ENCODE measurements at places on chromosomes 16 and 17. TPM values are rescaled to one million over a fixed set of nuclear protein-coding genes. Genes with fewer than 3 reads are reported as not detected.

- H3K4me1 ChIP-seq = no peaks in the 10 kb centered on the region
- no peaks in the 10 kb centered on the region for H3K27me3 ChIP-seq
- no peak overlapping the region for H3K27ac ChIP-seq
- H3K4me3 ChIP-seq = no peak overlapping the region
- H3K36me3 ChIP-seq = peaks cover 53% of the 10 kb centered on the region
Measured at GRCh38 chr16:3776316-3776715, 59.0 kb upstream of the TRAP1 start.

DNA sequence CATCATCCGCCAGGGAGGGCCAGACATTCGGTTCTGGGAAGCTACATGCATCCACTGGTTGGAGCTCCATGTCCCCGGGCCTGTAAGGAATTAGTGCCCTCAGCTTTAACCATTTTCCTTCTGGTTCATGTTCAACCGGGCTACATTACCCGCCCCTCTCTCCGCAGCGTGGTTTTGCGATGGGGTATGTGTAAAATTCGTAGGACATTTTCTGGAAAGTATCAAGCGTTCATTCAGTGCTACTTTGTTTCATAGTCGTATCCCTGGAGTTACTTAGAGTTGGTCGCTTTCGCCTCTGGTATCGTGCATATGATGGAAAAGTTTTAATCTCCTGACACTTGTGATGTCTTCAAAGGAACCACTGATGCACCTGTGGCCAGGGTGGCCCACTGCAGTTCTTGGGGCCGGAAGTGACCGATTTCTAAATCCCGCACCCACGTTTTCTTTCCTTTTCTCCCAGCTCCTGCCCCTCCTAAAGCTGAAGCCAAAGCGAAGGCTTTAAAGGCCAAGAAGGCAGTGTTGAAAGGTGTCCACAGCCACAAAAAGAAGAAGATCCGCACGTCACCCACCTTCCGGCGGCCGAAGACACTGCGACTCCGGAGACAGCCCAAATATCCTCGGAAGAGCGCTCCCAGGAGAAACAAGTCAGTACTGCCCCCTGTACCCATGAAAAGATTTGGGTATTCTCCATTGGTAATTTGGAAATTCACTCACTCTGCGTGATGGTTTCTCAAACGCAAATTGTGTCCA is 637 bp downstream of the RPL23A start:
- peak overlapping the region; percentile 88 for H3K4me3 ChIP-seq
- peaks cover 21% of the 10 kb centered on the region for H3K4me1 ChIP-seq
- peaks cover 21% of the 10 kb centered on the region for H3K36me3 ChIP-seq
- no peaks in the 10 kb centered on the region for H3K27me3 ChIP-seq
- peak overlapping the region; percentile 90 for H3K27ac ChIP-seq
- no peak for DNase-seq

DNA sequence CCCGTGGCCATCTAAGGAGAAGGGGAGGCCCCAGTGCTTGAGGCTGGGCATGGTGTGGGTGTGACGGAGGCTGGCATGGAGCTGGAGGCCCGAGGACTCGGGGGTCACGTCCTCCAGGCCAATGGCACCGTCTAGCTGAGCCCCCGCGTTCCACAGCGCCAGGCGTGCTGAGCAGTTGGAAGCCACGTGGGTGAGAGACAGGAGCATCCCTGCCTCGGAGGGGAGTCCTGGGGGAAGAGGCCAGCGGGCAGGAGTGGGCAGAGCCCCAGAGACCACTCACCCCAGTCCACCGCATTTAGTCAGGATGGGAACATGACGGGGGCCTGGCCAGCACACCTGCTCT is 78.8 kb downstream of the RMI2 start:
- H3K4me3 ChIP-seq = no peak overlapping the region
- no peaks in the 10 kb centered on the region for H3K36me3 ChIP-seq
- no peaks in the 10 kb centered on the region for H3K4me1 ChIP-seq
- H3K27ac ChIP-seq = no peak overlapping the region
- no peaks in the 10 kb centered on the region for H3K27me3 ChIP-seq

TBC1D3I gene
- not detected for total RNA-seq

KCNH6 gene
- 0.06 TPM for total RNA-seq

PLCD3 gene
- total RNA-seq = 66.3 TPM

DNA sequence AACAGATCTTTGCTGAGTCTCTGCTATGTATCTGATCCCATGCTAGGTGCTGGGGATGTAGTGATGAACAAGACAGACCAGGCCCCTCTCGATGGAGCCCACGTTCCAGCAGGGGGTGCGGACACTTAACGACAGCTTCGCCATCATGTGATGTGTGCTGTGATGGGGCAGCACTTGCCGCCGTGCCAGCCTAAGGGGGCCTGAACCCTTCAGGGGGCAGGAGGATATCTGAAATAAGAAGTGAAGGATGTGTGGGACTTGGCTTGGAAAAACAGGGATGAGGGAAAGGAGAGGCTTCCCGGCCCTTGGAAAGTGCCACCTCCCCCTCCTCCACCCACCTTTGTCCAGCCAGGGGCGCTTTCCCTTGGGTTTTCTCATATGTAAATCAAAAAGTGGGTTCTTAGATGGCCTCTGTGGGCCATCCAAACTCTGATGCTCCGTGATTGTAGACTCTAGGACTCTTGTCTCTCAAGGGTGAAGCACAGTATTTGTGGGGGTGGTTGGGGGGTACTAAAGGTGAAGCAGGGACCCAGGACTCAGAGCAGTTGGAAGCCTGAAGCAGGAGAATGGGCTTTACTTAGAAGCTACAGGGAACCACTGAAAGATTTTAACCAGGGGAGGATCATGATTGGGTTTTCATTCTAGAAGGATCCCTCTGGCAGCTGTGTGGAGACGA is 4.0 kb upstream of the DLX3 start:
- H3K36me3 ChIP-seq = no peaks in the 10 kb centered on the region
- no peak for DNase-seq
- no peak overlapping the region for H3K27ac ChIP-seq
- peaks cover 3% of the 10 kb centered on the region for H3K4me1 ChIP-seq
- no peak overlapping the region for H3K4me3 ChIP-seq

DNA sequence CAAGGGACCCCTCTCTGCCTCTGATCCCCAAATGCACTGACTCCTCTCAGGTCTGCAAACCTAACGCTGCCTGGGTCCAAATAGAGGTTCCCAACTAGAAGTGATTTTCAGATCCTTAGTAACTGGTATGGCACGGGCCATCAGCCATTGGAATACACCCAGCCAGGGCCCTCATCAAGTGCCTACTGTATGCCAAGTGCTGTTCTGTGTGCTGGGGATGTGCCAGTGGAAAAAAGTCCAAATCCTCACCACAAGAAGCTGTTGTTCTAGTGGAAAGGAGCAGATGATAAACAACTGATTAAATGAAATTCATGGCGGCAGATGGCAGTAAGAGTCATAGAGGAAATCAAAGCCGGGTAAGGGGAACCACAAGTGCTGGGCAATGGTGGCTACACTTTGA is 57.2 kb upstream of the MED9 start:
- no peaks in the 10 kb centered on the region for H3K4me1 ChIP-seq
- no peaks in the 10 kb centered on the region for H3K27me3 ChIP-seq
- no peak for DNase-seq
- H3K4me3 ChIP-seq = no peak overlapping the region
- no peaks in the 10 kb centered on the region for H3K36me3 ChIP-seq

TBC1D3H gene
- total RNA-seq = not detected

DNA sequence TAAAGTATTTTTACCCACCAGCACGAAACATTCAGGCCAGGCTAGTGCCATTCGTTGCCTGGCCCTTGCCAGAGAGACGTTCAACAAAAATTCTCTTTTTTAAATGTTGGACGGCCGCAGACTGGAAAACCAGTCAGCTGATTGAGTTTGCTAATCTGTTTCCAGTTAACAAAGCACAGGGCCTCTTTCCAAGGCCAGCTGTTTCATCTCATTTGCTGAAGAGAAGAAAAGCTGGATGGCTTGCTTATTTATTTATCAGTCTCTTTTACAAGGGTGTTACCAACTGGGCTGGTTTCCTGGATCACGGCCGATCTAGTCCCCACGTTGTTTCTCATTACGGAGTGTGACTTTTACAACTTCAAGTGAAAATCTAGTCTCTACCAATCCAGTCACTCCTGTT is 418.7 kb upstream of the DYNLRB2 start:
- H3K4me1 ChIP-seq = no peaks in the 10 kb centered on the region
- peaks cover 22% of the 10 kb centered on the region for H3K27me3 ChIP-seq
- H3K36me3 ChIP-seq = no peaks in the 10 kb centered on the region
- no peak overlapping the region for H3K4me3 ChIP-seq
- DNase-seq = peak; percentile 57
- H3K27ac ChIP-seq = no peak overlapping the region

DNA sequence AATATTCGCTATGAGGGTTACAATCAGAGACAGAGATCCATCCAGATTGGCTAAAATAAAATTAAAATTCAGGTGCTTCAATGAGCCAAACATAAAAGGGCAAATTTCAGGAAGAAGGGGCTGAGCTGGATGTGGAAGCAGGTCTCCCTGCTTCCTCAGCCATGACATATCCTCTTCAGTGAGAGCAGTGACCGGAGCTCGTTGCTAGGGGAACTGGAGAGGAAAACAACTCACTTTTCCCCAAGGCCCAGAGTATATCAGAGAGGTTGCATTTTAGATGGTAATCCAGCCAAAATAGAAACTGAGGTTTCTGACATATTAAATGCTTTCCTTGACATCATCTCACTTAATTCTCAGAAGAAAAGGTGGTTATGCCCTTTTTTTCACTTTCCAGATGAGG is 503.5 kb downstream of the HS3ST4 start:
- no peak overlapping the region for H3K27ac ChIP-seq
- H3K4me1 ChIP-seq = peaks cover 14% of the 10 kb centered on the region
- H3K27me3 ChIP-seq = no peaks in the 10 kb centered on the region
- DNase-seq = no peak
- H3K36me3 ChIP-seq = no peaks in the 10 kb centered on the region
- H3K4me3 ChIP-seq = no peak overlapping the region

DNA sequence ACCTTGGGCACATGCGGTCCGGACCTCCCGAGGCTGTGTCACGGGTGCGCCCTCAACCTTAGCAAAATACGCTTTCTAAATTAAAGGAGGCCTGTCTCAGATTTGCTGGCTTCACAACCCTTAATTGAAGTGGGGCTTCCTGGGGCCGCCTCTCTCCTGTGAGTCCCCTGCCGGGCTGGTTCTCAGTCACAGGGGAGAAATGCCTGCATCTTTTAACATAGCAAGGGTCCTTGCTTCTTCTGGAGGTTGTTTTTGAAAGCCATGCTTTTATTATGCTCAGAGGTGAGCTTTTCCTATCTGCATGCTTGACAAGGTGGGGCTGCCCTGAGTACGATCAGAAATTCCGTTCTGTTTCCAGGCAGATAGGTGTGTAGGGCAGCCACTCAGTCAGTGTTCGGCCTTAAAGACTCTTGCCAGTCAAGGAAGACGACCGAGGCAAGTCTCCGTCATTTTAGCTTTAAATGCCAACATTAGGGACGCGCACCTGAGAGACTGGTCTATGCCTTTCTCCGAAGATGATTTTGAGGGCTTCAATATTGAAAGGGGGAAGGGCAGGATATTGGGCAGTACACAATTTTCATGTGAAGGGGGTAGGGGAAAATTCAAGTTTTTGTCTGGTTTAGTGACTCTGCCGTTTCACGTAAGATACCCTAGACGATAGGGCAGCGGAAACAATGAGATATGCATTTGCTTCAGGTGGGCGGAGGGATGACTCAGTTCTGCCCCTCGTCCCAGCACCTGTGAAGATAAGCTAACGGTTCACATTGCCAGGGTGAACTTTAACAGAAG is 5.5 kb upstream of the SLC7A5 start:
- H3K27ac ChIP-seq = no peak overlapping the region
- no peaks in the 10 kb centered on the region for H3K36me3 ChIP-seq
- no peak overlapping the region for H3K4me3 ChIP-seq
- H3K27me3 ChIP-seq = no peaks in the 10 kb centered on the region
- H3K4me1 ChIP-seq = peaks cover 13% of the 10 kb centered on the region

GRCh38 chr17:45371414-45372324 is 54.8 kb upstream of the MAP3K14 start:
- no peaks in the 10 kb centered on the region for H3K27me3 ChIP-seq
- no peak overlapping the region for H3K4me3 ChIP-seq
- peak overlapping the region; percentile 78 for H3K27ac ChIP-seq
- H3K4me1 ChIP-seq = peaks cover 8% of the 10 kb centered on the region

DNA sequence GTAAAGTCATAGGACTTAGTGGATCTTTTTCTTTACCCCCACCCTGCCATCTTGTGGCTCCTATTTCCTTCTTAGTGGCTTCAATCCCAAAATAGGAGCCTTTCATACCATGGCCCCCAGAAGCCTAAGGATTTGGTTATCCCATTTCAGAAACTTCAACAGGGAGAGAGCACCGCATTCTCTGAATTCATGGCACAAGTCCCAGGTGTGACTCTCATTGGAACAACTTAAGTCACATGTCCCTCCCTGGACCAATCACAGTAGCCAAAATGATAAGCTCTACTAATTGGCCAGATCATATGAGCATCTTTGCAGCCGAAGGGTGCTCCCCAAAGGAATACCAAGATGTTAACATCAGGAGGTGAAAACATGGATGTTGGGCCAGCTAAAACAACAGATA is 43.2 kb downstream of the AXIN2 start:
- H3K4me1 ChIP-seq = peaks cover 6% of the 10 kb centered on the region
- no peak overlapping the region for H3K27ac ChIP-seq
- no peaks in the 10 kb centered on the region for H3K36me3 ChIP-seq
- no peak overlapping the region for H3K4me3 ChIP-seq
- DNase-seq = peak; percentile 38
- no peaks in the 10 kb centered on the region for H3K27me3 ChIP-seq

PPP1R27 gene
- not detected for total RNA-seq

GRCh38 chr16:3857189-3858043 is 23.1 kb downstream of the CREBBP start:
- H3K4me1 ChIP-seq = peaks cover 55% of the 10 kb centered on the region
- H3K4me3 ChIP-seq = no peak overlapping the region
- H3K27ac ChIP-seq = peak overlapping the region; percentile 40
- DNase-seq = peak; percentile 89
- no peaks in the 10 kb centered on the region for H3K27me3 ChIP-seq
- no peaks in the 10 kb centered on the region for H3K36me3 ChIP-seq

GRCh38 chr17:71649941-71650350 is 470.9 kb upstream of the SOX9 start:
- no peak for DNase-seq
- no peaks in the 10 kb centered on the region for H3K4me1 ChIP-seq
- no peaks in the 10 kb centered on the region for H3K36me3 ChIP-seq

MT4 gene
- not detected for total RNA-seq

- H3K4me1 ChIP-seq = peaks cover 5% of the 10 kb centered on the region
- no peaks in the 10 kb centered on the region for H3K27me3 ChIP-seq
- no peak overlapping the region for H3K27ac ChIP-seq
- DNase-seq = no peak
- no peaks in the 10 kb centered on the region for H3K36me3 ChIP-seq
- no peak overlapping the region for H3K4me3 ChIP-seq
Measured at GRCh38 chr17:75623386-75623785, 9.8 kb upstream of the SMIM5 start.

GUCY2D gene
- 1.1 TPM for total RNA-seq

DNA sequence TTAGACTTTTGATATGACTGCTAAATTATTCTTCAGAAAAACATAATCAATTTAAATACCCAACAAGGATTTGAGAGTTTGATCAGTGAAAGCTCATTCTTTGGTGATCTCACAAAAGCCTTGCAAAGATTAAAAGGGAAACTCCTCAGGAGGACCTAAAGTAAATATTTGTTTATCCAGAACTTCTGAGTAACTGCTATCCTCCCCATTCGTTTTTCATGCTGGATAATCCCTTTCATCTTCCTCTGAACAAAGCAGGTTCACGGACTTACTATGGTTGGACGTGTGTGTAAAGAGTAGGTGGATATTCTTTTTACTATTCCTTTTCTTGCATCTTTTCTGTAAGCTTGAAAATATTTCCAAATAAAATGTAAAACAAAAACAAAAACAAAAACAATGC is 124.7 kb downstream of the CPPED1 start:
- DNase-seq = no peak
- no peaks in the 10 kb centered on the region for H3K36me3 ChIP-seq
- peaks cover 7% of the 10 kb centered on the region for H3K4me1 ChIP-seq
- no peak overlapping the region for H3K4me3 ChIP-seq
- H3K27ac ChIP-seq = no peak overlapping the region

LITAF gene
- total RNA-seq = 21.4 TPM
